H7 (cell line): ENCODE measurements at places on chromosomes 3 and 15. TPM values are rescaled to one million over a fixed set of nuclear protein-coding genes. Genes with fewer than 3 reads are reported as not detected.

CYP1A1 gene
- total RNA-seq = 0.45 and 0.78 TPM in 2 replicates

ZNF662 gene
- total RNA-seq = not detected in 2 replicates

CCR8 gene
- total RNA-seq = 0.15 TPM in 1 of 2 replicates, not detected in the other

CSTA gene
- total RNA-seq = not detected in 2 replicates

MYRIP gene
- 4.0 and 7.8 TPM in 2 replicates for total RNA-seq

CYP1A2 gene
- not detected in 2 replicates for total RNA-seq

COL6A5 gene
- not detected in 2 replicates for total RNA-seq

CAV3 gene
- not detected in 2 replicates for total RNA-seq

GOLGA8Q gene
- total RNA-seq = 0.81 TPM in 1 of 2 replicates, not detected in the other

NDN gene
- total RNA-seq = 42.8 and 53.5 TPM in 2 replicates

GOLGA8O gene
- 0.10 and 0.15 TPM in 2 replicates for total RNA-seq

TMEM44 gene
- 5.4 and 9.8 TPM in 2 replicates for total RNA-seq

CCNL1 gene
- total RNA-seq = 41.1 and 75.1 TPM in 2 replicates

ONECUT1 gene
- 8.0 and 25.0 TPM in 2 replicates for total RNA-seq

CORO2B gene
- total RNA-seq = 3.8 and 5.4 TPM in 2 replicates

CKMT1A gene
- 14.9 and 26.1 TPM in 2 replicates for total RNA-seq

CYP8B1 gene
- not detected in 2 replicates for total RNA-seq

PRTG gene
- total RNA-seq = 2.0 and 2.9 TPM in 2 replicates

RTP1 gene
- total RNA-seq = 5.1 and 5.3 TPM in 2 replicates
